ENCODE measurements at places on chromosomes 2 and 18.
A peak's percentile ranks its signal among the peaks of the same experiment; 100 is the strongest.

DNA sequence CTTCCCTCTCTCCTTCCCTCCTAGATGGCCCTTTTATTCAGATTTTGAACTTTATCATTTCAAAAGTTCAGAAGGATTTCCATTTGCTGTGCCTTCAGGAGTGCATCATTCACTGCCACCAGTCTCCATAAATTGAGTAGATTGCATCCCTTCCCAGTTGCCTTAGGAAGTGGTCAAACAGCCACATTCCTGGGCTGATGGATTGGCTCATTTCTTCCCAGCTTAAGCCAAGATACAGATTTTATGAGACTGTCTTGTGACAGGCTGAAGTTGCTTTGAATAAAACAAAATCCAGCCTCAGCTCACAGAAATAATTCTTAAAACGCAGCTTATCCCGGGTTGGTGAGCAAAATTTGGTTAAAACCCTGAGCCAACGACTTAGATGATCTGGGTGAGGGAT lies 9.8 kb downstream of the NRP2 start:
- peak; percentile 85 for DNase-seq

GRCh38 chr18:34789768-34790344 lies 79.8 kb downstream of the DTNA start:
- DNase-seq: no peak

- no peak for DNase-seq
Observed at GRCh38 chr2:46258937-46259776, 38.0 kb upstream of the EPAS1 start.

DNA sequence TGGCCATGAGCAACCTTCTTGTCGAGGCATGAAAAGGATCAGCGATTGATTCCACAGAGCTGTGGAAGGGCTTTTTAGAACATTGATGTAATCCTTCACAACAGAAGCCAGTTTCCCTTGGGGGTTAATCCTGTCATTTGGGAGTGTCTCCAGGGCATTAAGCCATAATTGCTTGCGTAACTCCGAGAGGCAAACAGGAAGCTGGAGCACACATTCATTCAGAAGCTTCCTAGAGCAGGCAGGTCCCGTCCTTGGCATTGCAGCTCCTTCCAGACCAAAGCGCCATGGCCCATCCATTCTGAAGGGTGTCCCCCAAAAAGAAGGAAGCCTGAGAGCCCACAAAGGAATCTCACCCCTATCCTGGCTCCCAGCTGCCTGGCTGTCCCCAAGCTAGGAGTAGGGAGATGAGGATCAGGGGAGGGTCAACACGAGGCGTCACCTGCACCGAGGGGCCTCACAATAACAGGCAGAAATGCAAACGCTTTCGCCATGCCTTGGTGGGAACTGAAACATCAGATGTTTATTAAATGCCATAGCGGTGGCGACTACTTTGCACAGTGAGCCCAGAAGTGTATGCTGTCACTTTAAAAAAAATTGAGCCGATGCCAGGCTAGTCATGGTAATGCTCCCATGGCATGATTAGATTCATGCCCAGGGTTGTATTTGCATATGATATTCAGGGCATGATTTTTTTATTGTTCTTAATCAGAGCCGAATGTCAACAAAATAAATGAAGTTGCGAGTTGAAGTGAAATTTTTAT lies 339.4 kb downstream of the BCL11A start:
- peak; percentile 62 for DNase-seq

DNA sequence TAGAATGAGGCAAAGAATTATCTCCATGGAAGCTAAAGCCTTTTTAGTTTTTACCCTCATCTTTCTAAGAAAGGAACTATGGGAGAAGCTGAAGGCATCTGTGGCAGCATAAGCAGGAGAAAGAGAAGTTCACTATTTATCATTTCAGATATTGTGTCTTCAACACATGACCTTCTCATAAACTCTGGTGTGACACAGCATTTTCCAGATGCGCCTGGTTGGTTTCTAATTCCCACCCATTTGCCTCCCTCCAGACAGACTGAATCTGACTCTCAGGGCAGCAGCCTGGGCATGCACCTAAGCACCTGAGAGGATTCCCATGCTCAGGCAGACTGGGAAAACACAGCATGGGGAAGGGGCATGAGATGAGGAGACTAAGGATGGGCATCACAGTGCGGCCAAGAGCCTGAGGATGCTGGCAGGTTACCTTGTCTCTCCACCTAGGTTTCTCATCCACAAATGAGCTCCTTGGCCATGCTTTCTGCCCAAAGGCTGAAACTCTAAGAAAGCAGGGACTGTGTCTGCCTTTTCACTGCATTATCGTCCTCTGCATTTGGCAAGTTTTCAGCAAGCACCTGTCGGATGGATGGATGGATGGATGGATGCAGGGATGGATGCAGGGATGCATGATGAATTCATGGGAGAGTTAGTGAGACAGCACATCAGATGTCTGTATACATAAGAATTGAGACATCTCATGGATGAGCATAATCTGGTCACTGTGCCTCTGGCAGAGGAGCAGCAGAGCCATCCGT lies 28.8 kb upstream of the SULT1C4 start:
- DNase-seq: no peak

DNA sequence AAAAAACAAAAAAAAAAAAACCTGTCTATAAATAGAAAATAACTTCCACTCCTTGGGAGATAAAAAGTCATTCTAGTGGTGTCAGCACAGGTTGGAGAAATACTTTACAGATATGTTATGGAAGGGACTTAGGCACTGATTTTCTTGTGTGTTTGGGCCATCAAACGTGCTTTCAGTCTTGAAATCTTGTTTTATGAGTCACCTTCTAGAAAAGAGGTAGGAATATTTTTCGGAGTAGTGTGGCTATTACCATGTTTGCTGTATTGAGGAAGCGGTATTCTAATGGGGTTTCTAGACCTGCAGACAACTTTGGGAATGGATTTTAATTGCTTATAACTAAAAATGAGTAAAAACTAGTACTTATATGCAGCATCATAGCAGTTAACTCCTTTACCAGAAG lies 12.0 kb downstream of the HNMT start:
- DNase-seq: no peak

- no peak for DNase-seq
Observed at GRCh38 chr2:8235419-8235818, 446.4 kb upstream of the ID2 start.

DNA sequence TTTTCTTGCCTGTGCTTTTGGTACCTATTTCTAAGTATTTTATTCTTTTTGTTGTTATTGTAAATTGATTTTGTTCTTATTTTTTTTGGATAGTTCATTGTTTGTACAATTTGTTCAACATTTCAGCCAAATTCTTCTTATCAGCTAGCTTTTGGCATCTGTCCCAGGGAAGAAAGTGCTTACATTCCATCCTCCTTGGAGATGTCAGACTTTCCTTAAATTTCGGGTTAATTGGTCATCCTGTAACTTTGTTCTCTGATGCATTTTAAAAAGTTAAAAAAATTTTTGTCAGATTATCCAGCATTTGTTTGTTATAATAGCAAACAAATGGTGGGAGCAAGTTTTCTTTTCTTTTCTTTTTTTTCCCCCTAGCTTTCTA lies 60.3 kb downstream of the PTH2R start:
- DNase-seq: no peak

GRCh38 chr18:11859903-11860407 lies 8.7 kb downstream of the CHMP1B start:
- DNase-seq: peak; percentile 48

DNA sequence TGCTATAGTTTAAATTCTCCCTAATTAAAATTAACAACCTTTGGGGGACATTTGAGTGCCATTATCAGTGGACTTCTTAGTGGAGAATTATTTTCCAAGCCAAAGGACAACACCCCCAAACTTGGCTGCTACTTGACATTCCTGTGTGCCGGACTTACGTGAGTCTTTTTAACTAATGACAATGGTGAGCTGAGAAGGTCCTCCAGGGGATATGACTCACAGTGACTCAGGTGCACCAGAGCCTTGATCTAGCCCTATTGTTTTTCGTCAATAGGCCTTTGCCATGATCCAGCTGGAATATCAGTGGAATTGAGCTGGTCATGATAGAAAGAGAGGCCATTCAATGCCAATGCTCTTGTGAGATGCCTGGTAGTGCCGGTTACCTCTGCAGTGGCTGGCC lies 118.1 kb upstream of the CXCR4 start:
- peak; percentile 40 for DNase-seq

DNA sequence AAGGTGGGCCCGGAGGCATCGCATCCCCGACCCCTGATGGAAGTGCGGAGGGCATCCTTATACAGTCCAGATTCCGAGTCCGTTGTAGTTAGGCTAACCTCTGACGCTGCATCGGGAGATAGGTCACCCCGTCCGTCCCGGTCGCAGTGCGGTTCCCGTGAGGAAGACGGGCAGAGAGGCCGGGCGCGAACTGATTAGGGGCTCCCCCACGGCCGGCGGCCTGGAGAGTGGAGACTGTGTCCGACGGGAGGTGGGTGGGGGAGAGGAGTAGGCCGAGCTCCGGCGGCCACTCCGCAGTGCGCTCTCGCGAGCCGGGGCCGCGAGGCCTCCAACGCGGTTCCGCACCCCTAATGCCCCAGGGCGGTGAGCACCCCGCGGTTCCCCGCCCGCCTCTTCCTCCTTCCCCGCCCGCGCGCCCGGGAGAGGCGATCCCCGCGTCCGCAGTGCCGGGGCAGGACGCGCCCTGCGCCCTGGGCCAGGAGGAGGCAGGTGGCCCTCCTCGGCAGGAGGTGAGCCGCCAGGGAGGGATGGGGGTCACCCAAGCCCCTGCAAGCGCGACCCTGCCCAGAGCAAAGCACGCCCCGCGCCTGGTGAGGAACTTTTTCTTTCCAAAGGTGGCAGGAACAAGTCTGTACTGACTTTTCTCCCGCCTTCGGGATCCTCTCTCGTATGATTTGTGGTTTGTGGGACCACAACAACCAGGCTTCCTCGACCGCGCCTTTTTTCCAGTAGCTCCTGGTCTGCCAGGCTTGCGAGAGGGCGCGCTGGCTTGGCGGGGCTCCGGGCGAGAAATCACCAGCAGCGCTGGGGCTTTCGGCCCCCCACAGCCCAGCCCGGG lies 1.4 kb upstream of the SP5 start:
- no peak for DNase-seq

DNA sequence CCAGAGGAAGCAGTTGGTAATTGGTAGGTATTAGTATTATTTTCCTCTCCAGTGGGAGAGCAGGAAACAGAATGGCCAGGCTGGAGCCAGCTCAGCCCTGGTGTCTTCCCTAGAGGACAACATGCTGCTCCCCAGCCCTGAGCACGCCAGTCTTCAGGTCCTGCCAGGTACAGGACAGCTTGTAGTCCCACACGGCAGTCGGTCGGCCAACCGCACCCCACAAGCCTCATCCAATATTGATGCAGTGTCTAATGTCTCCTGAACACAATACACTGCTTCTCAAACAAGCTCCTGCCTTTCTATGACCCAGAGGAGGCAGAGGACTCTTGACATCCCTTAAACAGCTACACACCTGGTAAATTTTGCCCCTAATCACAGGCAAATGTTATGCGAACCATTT lies 71.0 kb upstream of the PPP1CB start:
- DNase-seq: no peak

- no peak for DNase-seq
Observed at GRCh38 chr2:233062451-233062850, 2.3 kb downstream of the INPP5D start.

DNA sequence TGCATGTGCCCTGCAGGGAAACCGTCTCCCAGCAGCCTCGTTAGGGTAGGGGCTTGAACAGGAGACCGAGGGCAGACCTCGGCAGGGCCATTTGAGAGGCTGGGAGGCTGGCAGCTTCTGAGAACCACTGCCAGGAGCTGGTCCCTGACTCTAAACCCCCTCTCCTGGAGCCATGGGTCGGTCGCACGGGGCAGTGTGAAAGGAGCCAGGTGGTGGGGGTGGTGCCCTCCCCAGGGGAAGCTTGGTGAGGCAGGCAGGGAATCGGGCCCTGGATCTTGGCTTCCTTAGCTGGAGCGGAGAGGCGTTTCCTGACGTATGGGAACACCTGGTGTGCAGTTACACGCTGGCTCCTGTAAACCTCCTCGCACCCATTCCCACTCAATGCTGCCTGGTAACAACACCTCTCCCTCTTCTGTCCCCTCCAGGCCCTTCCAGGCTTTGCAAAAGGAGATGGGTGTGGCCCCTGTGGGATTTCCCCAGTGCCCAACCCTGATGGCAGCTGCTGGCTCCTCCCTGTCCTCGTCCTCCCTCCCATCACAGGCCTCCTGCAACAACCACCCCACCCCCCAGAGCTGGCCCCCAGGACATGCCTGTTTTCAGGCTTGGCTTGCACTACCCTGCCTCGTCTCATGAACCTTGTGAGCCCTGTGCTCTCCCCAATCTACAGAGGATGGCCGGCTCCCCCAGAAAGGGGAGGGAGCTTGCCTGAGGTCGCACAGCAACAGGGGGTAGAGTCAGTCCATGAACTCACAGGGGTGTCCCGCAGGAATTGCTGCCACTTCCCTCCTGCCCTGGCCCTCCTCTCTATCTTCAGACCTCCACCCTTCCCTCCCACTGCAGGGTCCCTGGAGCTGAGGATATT lies 24.4 kb downstream of the ADRA2B start:
- DNase-seq: no peak

DNA sequence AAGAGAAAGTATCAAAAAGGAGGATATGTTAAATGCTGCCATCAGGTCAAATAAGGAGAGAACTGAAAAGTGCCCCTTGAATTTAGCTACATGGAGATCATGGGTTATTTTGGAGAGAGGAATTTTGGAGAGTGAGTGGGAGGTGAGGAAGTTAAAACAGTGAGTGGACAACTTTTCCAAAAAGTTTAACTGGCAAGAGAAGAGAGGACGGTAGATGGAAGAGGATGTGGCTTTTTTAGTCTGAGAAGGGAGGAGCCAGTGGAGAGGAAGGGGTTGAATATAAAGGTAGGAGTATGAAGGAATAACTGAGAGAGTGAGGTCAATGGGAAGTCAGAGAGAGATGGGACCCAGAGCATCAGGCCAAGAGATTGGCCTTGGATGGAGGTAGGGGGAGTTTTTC lies 62.5 kb upstream of the NFE2L2 start:
- DNase-seq: no peak
